SK-MEL-5 (cell line): ENCODE measurements at places on chromosomes 4 and X.

DNA sequence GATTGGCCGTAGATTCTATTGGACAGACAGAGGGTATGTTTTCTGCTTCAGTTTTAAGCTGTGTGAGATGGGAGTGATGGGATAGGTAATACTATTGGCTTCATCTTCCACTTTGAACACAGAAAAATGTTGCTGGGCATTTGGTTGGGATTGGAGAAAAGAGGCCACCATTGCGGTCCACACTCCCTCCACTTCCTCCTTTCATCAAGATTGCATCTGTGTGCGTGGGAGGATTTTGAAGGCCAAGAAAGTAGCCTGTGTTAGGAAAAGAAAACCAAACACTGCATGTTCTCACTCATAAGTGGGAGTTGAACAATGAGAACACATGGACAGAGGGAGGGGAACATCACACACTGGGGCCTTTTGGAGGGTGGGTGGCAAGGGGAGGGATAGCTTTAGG, 56.4 kb downstream of the EGF start:
- DNase-seq = no peak

- no peak for DNase-seq
Measured at GRCh38 chr4:24209131-24209530, 319.3 kb upstream of the PPARGC1A start.

DNA sequence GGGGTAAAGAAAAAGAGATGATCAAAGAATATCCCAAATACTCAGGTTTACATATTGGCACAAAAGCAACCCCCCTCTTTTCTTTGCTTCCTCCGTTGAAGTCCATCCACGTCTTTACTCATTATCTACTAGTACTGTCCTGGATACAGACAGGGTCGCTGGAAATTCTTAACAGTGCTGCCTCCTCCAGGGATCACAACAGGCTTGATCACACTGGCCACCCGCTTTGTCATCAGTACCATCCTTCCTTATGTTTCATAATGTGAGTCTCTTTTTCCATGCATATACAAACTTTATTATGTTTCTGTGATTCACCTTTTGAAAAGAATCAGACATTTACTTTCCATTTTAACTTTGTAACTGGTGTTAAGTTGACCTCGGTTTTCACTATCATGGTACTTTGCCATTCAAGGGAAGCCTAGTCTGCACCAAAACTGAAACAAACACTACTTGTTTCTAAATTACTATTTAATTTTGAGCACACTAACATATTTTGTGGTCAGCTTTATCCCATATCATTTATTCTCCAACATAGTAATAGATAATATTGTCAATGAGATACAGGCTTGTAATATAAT, 387.5 kb upstream of the PPP1R2C start:
- DNase-seq = no peak

GRCh38 chr4:60953826-60954225, 246.3 kb upstream of the ADGRL3 start:
- DNase-seq = no peak

GRCh38 chrX:15165832-15166231, 104.1 kb downstream of the ASB9 start:
- DNase-seq = no peak

GRCh38 chrX:27599928-27600327, 9.8 kb downstream of the DCAF8L2 start:
- peak; percentile 59 for DNase-seq

- no peak for DNase-seq
Measured at GRCh38 chrX:12480956-12481355, 310.3 kb upstream of the PRPS2 start.

- DNase-seq = no peak
Measured at GRCh38 chrX:52576946-52577345, 60.1 kb upstream of the XAGE1B start.

GRCh38 chr4:106277140-106277675, 38.8 kb downstream of the TBCK start:
- DNase-seq = no peak

GRCh38 chrX:37876716-37877115, 29.3 kb upstream of the DYNLT3 start:
- DNase-seq = no peak

- DNase-seq = no peak
Measured at GRCh38 chrX:36562986-36563385, 445.2 kb upstream of the FAM47C start.

- DNase-seq = no peak
Measured at GRCh38 chrX:154458954-154459778, 1.1 kb downstream of the PLXNA3 start.

GRCh38 chr4:184167576-184167975, 50.1 kb downstream of the ENPP6 start:
- no peak for DNase-seq

GRCh38 chr4:91288702-91289311, 1015.0 kb upstream of the GRID2 start:
- DNase-seq = no peak

DNA sequence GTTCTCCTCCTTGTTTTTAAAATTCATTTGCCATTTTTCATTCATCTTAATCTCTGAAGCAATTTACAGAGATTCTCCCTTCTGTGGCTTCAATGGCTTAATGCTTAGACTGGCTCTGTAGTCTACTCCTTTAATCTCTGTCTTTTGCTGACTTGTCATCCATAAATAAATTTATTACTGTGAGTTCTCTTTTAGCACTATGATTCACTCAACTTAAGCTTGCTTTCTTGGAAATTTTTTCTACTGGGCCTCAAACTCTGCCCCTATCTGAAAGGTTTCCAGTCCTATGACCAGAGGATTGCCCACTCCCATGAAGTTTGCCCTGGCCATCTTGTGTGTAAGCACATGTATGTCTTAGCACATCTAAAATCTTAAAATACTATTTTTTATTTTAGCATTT, 251.1 kb downstream of the DCLK2 start:
- no peak for DNase-seq

GRCh38 chrX:147953976-147954375, 27.2 kb upstream of the FMR1NB start:
- no peak for DNase-seq

GRCh38 chr4:174757736-174758135, 71.3 kb downstream of the GLRA3 start:
- no peak for DNase-seq

GRCh38 chr4:154491341-154492271, at the start of gene DCHS2:
Gene DCHS2, minus strand, starts transcription at chr4:154491799. Its CDS starts 444 bp downstream, at chr4:154491355.
- no peak for DNase-seq

GRCh38 chr4:6137747-6138135, 62.6 kb downstream of the JAKMIP1 start:
- no peak for DNase-seq

- DNase-seq = no peak
Measured at GRCh38 chr4:16785793-16786527, 112.5 kb downstream of the LDB2 start.

DNA sequence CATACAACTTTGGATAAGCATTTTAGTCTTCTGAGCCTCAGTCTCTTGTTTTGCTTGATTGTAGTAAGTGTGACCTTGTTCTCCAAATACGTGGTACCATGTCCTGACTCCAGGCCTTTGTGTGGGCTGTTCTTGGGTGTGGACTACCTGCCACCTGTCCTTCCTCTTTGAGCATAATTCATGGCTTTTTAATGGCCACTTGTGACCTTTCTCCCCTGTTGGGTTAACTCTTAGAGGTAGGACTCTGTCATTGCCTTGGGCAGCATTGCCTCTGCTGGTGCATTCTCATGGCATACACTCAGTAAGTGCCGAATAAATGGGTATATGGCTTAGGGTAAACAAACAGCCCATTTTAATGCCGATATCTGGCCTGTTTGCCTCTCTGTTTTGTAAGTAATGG, 3.0 kb downstream of the NSD2 start:
- no peak for DNase-seq

GRCh38 chrX:2536141-2536540, 35.4 kb upstream of the DHRSX start:
- no peak for DNase-seq

GRCh38 chr4:154435895-154436294, 55.7 kb downstream of the DCHS2 start:
- DNase-seq = no peak

DNA sequence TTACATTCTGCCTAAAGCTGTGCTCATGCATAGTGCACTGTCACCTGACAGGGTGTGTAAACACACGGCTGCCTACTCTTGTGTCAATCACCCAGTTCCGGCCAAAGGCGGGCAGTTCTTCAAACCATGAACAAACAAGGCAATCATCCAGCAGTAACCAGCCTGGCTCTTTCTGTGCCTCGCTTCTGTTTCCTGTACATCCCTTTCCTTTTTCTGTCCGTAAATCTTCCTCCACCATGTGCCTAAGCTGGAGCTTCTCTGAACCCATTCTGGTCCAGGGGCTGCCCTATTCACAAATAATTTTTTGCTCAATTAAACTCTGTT, 60.8 kb upstream of the CBR4 start:
- peak; percentile 86 for DNase-seq

GRCh38 chr4:156538651-156539257, 432.8 kb downstream of the PDGFC start:
- DNase-seq = no peak

DNA sequence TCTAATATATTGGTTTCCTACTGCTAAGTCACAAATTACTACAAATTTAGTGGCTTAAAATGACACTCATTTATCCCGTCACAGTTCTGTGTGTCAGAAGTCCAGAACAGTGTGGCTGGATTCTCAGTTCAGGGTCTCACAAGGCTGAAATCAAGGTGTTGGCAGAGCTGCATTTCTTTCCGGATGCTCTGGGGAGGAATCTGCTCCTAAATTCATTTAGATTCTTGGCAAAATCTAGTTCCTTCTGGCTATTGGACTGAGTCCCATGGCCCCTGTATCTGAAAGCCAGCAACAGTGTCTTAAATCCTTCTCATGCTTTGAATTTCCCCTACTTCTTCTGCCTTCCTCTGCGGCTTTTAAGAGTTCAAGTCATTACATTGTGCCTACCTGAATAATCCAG, 103.1 kb upstream of the BMP3 start:
- no peak for DNase-seq

GRCh38 chr4:158020176-158020575, 152.6 kb downstream of the GASK1B start:
- DNase-seq = peak; percentile 98

DNA sequence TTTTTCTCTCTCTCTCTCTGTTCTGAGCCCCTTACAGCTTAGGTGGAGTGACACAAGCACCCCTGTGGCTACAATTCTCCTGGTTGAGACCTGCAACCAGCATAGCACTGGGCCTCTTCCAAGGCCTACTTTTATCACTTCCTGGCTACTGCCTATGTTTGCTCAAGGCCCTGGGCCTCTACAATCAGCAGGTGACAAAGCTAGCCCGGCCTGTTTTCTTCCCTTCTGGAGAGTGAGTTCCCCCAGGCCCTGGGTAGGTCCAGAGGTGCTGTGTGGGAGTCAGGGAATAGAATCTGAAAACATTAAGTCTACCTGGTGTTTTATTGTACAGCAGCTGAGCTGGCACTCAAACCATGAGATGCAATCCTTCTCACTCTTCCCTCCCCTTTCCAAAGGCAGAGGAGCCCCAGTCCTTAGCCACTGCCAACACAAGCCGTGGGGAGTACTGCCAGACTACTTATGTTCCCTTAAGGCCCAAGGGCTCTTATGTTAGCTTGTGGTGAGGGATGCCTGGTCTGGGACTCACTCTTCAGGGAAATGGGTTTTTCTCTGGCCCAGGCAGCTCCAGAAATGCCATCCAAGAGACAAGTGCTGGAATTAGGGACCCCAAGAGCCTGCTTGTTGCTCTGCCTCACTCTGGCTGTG, 23.8 kb upstream of the MAGEC3 start:
- DNase-seq = no peak

DNA sequence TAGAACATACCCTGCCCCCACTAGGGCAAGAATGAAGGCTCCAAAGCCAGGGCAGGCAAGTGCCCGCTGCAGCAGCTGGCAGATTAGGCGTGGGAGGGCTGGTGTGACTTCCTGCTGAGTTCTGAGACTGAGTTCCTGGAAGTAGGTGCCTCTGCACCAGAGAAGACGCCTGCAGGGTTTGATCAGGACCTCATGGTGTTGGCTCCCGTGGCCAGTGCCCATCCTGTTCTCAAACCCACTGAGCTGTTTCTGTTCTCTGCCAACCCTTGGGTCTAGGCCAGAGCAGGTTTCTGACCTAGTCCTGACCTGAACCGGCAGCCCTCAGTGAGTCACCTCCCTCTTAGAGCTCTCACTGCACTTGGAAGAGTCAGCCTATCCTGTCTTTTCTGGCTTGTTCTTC, 220.7 kb downstream of the HS6ST2 start:
- DNase-seq = no peak

GRCh38 chrX:2654436-2655340, 36.4 kb upstream of the CD99 start:
- peak; percentile 11 for DNase-seq

DNA sequence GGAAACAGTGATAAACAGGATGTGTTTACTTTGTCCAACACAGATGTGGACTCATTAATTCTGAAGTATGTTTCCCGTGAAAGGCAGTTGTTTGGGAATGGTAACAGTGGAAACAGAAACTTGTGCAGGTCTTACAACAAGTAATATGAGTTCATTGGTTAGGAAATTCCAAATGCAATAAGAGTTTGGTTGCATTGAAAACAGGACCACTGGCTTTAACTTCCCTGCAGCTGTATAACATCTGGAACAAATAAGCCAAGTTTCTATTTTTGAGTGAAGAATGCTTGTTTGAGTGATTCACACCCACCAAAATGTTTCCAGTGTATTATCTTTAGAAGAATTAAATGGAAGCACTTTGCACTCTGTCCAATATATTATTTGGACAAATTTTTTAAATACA, 82.4 kb upstream of the BMP3 start:
- DNase-seq = no peak

GRCh38 chr4:74328501-74328900, 20.2 kb downstream of the EPGN start:
- DNase-seq = no peak

- peak; percentile 24 for DNase-seq
Measured at GRCh38 chrX:149473092-149473491, 32.0 kb downstream of the IDS start.

GRCh38 chr4:41590591-41590990, 52.6 kb downstream of the LIMCH1 start:
- no peak for DNase-seq

GRCh38 chr4:85964298-85964697, 395.6 kb downstream of the MAPK10 start:
- peak; percentile 29 for DNase-seq

DNA sequence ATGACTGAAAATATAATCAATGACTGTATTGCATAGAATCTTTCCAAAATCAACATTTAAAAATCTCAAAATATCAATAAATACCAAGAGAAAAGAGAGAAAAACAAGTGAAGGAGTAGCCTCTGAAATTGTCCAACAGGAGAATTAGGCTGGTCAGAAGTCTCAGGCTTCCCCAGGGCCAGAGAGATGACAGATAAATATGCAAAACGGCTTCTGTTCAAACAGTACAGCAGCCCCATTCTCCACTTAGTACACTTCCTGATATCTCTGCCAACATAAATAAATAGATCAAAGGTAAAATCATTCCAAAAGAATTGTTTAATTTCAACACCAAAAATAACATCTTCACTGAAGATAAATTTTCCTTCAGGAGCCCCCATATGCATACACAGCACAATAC, 204.7 kb upstream of the GABRA2 start:
- DNase-seq = no peak

- no peak for DNase-seq
Measured at GRCh38 chr4:175469514-175469913, 342.6 kb downstream of the GPM6A start.

GRCh38 chr4:106766519-106766918, 269.6 kb downstream of the DKK2 start:
- DNase-seq = no peak
